ENCODE measurements at places on chromosomes 1 and 21.
A peak's percentile ranks its signal among the peaks of the same experiment; 100 is the strongest.

GRCh38 chr1:6490181-6491080 is 1.0 kb downstream of the PLEKHG5 start:
- DNase-seq = peak; percentile 20

DNA sequence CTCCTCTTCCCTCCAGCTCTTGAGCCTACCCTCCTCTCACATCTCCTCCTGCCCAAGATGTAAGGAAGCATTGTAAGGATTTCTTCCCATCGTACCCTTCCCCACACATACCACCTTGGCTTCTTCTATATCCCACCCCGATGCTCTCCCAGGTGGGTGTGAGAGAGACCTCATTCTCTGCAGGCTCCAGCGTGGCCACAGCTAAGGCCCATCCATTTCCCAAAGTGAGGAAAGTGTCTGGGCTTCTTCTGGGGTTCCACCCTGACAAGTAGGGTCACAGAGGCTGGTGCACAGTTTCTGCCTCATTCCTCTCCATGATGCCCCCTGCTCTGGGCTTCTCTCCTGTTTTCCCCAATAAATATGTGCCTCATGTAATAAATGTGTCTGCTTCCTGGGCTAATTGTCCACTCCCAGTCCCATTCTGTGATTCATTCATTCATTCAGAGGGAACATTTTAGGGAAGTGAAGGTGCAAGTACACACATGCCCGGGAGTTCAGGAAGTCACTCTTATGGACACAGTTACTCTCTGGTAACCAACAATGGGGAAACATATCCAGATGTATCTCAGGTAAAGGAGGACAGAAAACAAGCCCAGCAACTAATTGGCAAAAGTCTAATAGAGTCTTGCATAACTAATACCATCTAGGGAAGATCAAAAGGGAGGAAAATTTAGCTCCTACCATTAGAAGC is 1.9 kb downstream of the SPRR4 start:
- DNase-seq = no peak

DNA sequence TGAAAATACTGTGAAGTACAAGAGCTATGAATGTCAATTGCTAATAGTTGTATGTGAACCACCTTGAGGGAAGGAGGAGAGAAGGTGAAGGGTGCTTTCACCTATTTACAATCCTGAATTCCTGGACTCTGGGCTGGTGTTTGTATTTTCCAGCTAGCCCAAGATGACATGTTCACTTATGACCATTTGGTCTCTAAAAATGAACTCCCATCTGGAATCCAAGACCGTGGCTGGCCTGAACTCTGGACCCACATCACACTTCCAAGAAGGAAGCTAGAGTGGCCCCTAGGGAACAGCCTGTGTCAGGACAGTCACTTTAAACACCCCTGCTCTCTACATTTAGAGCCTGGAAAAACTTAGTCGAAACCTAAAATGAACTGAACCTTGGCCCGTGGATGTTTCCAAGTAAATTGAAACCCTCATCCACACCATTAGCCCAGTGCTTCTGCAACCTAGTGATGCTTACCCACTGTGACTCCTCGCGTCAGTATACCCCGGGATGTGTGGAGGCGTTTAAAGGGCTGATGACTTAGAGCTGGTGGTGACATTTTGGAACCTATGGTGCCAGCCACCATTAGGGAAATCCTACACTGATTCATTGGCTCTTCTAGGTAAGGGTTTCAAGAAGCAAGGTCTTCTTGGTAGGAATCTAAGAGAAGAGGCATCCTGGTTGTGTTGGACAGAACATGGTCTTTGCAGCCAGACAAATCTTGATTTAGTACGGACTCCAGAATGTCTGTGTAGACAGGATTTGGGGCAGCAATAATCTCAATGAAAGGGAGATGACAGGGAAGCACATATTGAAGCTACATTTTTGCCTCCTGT is 171.5 kb upstream of the IRF2BP2 start:
- no peak for DNase-seq

- DNase-seq = no peak
Measured at GRCh38 chr1:87575528-87575927, 246.8 kb downstream of the LMO4 start.

DNA sequence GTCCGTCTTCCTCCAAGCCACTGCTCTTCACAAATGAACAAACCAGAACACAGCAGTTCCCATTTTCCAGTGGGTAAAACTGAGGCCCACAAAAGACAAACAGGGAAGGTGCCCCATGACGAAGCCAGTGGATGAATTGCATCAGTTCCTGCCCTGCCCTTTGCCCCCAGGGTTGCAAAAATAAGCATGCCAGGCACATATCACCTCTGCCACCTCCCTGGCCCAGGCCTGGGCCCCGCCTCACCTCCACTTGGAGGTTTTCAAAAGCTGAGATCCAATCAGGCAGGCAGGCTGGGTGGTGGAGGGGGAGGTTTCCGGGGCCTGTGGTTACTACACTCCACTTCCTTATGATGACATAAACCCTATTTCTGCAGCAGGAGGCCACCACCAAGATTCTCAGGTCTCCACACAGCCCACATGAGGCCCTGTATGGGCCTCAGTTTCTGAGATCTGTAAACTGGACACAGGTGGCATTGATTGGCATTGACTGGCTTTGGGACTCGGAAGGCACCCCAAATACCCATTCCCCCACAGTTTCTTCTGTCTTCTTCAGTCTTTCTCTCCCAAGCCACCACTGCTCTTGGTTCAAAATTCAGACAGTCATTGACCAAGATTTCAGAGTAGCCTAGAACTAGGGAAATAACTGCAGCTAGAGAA is 4.1 kb downstream of the KIF21B start:
- DNase-seq = peak; percentile 74

DNA sequence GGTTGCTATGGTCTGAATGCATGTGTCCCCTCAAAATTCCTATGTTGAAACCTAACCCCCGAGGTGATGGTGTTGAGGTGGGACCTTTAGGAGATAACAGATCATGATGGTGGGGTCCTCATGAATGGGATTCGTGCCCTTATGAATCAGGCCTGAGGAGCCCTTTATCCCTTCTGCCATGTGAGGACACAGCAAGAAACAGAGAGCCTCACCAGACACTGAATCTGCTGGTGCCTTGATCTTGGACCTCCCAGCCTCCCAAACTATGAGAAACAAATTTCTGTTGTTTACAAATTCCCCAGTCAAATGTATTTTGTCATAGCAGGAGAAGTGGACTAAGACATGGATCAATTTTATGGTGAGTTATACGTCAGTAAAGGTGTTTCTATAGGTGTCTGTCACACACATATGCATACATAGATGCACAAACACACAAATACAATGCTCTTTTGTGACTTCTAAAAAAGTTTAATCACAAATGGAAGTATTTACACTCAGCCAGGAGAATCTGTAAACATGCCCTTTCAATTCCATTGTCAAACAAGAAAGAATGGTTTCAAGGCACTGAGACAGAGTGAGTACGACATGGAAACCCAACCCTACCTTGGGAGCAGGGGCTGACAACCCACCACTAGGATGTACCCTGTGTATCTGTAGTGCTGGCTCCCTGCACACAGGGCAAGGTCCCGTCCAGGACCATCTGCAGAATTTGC is 5.5 kb upstream of the ETS2 start:
- DNase-seq = no peak

DNA sequence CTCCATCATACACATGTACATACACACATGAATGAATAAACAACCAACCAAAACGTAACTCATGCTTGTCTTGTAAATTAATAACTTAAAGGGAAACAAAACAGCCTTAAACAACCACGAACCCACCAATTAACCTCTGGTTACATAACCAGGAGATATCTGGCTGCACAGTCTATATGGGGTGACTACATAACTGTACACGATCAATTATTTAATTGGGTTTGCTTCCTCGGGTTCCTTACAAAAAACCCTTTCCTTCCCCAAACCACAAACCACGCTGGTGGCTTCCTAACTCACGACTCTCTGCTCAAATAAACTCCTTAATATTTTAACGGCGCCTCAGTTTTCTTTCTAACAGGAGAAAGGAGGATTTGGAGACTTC is 744 bp downstream of the ZNF670 start:
- no peak for DNase-seq

GRCh38 chr1:178531887-178532286 is 19.0 kb downstream of the TEX35 start:
- DNase-seq = no peak

DNA sequence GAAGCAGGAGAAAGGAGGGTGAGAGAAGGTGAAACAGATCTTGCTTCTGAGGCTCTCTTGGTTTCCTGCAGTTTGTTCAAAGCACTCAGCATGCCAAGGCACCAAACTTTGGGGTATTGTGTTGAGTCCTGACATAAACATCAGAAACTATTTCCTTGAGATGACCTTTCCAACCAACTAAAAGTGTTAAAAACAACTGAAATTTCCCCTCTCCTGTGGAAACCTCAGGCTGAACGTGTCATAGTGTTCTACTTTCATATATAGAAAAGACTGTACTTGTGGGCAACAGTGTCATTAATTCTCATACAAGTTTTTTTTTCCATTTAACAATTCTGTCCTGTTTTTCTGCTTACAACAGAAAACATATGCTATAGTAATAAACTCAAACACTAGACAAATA is 6.3 kb upstream of the LYST start:
- no peak for DNase-seq

- DNase-seq = no peak
Measured at GRCh38 chr1:180757657-180758056, 125.8 kb downstream of the XPR1 start.

GRCh38 chr1:185869590-185869989 is 135.4 kb downstream of the HMCN1 start:
- no peak for DNase-seq

GRCh38 chr1:18877282-18877681 is 17.8 kb upstream of the TAS1R2 start:
- no peak for DNase-seq

DNA sequence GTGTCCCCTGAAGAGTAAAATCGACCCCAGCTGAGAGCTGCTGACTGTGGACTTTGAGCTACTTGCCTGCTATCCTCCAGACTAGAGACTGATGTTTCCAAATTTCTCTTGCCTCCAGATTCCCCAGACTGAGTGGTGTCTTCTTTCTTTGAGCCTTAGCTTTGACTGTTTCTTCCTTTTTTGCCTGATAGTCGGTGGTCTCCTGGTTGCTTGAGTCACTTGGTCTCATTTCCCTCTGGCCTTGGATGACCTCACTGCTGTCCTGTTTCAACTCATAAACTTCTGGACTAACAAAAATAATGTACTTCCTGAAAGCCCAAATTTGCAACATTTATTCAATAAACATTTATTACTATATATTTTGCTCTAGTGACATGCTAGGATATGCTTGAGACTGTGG is 52.9 kb upstream of the DIPK1A start:
- no peak for DNase-seq

GRCh38 chr1:172449585-172450523 is 6.0 kb upstream of the PIGC start:
- DNase-seq = no peak

DNA sequence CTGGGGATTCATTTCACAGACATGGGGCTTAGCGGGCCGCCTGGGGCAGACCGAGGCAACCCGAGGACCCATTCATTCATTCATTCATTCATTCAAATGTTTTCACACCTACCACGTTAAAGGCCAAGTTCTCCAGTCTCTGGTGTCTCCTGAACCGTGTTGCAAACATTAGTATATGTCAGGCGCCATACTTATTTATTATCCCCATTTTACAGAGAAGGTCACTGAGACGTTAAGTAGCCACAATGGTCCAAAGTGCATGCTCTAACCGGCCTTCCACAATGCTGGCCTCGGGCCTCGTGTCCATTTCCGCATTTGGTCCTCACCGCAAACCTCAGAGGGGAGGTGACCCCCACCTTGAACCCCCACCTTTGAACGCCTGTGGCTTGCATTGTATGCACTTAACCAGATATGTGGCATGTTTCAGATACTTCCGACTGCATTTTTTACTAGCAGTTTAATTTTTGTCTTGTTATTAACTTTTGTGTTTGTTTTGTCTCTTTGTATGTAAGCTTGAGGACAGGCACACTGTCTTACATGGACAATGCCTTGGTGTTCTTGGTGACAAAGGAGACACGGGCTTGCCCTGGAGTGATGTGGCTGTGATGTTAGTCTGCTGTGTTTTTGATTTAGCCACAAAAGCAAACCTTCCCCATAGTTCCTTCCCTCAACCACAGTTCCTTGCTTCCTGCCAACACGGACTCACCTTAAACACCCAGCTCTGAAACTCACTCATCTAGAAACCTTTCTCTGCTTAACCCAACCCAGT is 1.2 kb upstream of the IFFO2 start:
- no peak for DNase-seq

DNA sequence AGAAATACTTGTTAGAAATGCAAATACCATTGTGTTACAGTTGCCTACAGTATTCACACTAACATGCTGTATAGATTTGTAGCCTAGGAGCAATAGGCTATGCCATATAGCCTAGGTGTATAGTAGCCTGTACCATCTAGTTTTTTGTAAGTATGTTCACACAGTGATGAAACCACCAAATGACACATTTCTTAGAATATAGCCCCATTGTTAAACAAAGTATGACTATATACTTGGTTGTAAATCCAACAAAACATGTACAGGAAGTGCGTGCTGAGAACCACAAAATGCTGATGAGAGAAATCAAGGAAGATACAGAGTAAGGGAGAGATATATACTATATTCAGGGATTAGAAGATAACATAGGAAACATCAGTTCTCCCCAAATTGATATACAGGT is 92.2 kb downstream of the POU2F1 start:
- DNase-seq = no peak

DNA sequence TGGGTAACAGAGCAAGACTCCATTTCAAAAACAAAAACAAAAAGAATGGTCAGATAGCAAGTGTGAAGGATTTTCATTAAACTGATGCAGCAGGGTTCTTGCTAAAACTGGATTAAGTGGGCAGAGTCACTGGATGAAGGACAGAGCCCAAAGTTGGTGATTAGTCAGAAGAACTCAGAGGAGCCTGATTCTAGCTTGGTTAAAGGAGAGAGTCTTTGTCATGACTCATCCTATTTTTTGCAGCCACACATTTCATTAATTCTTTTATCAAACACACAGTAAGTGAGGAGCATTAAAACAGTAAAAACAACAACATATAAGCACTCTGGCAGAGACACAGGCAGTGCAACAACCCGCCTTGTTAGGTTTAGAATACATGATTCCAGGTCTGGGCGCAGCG is 56.0 kb upstream of the EDARADD start:
- no peak for DNase-seq

DNA sequence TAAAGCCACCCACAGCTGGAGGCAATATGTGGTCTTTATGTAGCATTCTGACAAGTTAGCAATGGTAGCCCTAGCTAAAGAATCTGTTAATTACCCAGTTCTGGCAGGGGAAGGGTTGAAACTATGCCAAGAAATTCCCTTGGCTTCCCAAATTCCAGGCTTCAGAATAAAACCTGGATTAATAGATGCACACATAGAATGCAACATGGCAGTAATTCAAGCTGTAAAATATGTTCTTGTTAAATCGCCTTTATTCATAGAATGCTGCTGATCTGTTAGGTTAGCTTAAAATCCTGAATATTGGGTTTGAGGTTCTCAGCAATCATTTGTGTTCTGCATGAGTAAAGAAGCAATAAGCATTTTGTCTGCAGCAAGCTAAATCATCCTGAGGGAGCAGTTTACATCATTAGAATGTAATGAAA is 80.1 kb downstream of the ZNF326 start:
- no peak for DNase-seq

- no peak for DNase-seq
Measured at GRCh38 chr1:200895801-200896530, 1.3 kb downstream of the INAVA start.

Data from stimulated activated CD4-positive, alpha-beta T cell treated with anti-CD3 and anti-CD28 coated beads, Interleukin-15, amount 100 ng/mL, for 1 hour (primary cell).